ENCODE measurements at places on chromosomes 2 and 18. TPM values are rescaled to one million over a fixed set of nuclear protein-coding genes. Genes with fewer than 3 reads are reported as not detected.

Gene KLHL30
- total RNA-seq, result 1.2 TPM

Gene ADAM23
- total RNA-seq, result 11.4 TPM

Gene PAIP2B
- 0.55 TPM for total RNA-seq

Gene THSD7B
- not detected for total RNA-seq

Gene OSGEPL1
- 10.6 TPM for total RNA-seq

Gene ZSWIM2
- total RNA-seq, result not detected

- DNase-seq, result no peak
Measured at GRCh38 chr2:208090420-208090819, 33.9 kb downstream of the CRYGD start.

DNA sequence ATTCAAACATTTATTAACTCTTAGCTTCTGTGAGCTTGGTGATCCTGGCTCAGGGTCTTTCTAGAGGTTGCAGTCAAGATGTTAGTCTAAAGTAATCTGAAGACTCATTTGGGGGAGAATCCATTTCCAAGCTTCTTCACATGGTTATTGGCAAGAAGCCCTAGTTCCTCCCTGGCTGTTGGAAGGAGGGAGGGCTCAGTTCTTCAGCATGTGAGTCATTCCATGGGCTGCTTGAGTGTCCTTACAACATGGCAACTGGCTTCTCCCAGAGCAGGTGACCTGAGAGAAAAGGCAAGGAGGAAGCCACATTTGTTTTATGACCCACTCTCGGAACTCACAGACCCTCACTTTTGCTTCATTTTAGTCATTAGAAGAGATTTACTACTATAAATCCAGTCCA, 10.6 kb upstream of the C2orf74 start:
- no peak for DNase-seq

GRCh38 chr2:101302016-101302415, 6.5 kb downstream of the RNF149 start:
- no peak for DNase-seq

GRCh38 chr2:172208791-172209325, 106.2 kb upstream of the DLX2 start:
- no peak for DNase-seq

DNA sequence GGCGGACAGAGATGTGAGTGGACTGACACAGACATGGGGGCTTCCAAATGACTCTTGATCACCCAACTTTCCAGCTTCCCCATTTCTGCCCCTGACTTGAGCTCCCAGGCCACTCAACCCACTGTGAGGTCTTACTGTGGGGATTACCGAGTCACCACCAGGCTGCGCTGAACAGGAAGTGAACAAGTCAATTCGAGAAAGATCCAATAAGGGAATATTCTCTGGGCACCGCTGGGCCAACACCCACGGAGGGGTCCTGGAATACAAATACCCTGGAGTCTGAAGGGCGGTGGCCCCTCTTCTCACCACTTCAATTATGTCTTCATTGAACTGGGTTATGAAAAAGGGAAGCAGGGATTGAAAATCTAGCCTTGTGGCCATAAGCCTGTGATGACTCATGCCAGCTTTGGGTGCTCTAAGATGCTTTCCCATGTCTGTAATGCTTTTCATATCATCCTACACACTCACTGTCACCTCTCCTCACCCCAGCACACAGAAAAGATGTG, 37.7 kb downstream of the BCL11A start:
- peak; percentile 79 for DNase-seq

DNA sequence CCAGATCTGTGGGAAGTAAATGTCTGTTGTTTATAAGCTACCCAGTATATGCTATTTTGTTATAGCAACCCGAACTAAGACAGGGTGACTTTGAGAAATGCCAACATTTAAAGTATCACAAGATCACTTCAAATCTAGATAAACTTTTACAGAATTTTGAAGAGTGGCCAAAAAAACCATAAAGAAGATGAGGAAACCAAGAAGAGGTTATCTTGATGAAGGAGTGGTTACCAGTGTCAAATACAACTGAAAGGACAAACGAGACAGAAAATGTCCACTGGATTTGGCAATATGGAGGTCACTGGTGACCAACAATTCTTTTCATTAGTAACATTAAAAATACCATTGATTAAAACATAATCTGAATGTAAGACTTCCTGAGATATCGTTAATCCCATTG, 235.7 kb downstream of the DYM start:
- no peak for DNase-seq

GRCh38 chr18:70072678-70073077, 125.0 kb upstream of the CD226 start:
- no peak for DNase-seq

- no peak for DNase-seq
Measured at GRCh38 chr2:241582806-241583205, 24.3 kb downstream of the BOK start.

DNA sequence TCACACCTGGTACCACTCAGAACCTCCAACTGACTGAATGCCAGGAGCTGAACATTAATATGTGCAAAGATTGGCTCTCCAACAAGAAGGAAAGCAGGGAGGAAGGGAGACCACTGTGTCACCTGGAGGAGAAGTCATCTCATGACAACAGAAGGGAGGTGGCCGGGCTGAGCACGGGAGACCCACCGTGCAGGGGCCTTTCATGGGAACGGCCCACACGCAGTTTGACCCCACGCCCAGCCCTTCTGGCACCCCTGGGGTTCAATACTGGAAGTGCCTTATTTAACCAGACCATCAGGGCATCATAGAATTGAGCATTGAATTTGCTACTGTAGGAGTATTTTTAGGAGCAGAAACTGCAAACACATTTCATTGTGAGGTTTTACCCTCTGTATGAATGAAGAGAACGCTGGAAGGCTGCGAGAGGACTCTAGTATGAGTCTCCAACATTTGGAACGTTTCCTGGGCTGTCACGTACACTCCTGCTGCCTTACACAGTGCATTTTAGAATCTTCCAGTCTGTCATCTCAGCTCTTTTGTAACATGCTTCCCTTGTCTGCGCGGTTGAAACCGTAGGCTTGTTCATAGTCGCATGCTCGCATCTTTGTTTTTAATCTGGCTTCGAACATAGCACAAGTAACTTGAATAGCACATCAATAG, 132.1 kb downstream of the NFATC1 start:
- no peak for DNase-seq

DNA sequence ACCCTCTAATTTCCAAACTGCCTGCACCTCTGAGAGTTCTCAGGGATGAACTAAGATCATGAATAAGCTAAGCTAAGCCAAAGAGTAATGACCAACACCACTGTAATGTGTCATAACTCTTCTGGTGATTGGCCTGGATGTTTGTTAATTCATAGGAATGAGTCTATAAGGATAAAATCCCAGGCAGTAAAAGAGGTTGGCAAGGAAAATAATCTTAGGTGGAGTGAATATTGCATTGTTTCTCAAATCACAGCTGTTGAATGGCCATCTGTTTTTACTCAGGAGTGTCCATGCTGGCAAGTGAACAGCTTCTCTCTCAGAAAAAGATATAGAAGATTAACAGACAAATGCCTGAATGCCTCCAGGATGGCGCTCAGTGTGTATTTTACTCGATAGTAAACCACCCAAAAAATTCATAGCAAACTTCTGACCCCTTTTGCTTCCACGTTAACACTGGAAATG, 60.8 kb upstream of the GLS start:
- DNase-seq, result no peak

GRCh38 chr2:158513841-158514240, 57.1 kb downstream of the PKP4 start:
- no peak for DNase-seq

GRCh38 chr2:171069286-171069956, 91.3 kb downstream of the TLK1 start:
- DNase-seq, result no peak

DNA sequence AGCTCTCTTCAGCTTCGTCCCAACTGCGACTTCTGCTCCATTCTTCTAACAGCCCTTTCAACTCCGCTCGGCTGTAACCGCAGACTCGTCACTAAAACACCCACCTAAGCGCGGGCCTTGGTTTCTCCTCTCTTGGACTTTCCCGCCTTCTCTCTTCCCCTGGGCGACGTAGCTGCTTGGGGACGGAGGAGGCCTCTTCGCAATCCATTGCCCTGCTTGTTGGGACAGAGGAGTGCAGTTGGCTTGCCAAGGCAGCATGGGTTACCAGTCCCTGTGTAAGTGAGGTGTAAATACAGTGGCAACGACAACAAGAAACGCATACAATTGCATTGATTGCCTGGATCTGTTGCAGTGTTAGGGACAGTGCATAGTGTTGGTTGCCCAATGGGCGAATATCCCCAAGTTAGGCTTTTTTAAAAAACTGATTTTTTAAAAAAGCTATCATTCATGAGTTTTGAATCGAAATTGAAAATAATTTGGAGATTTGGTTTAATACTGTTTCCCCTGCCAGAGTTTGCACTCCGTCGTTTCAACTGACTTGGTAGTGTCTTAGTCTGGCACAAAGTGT, 484 bp upstream of the DARS1 start:
- DNase-seq, result no peak

DNA sequence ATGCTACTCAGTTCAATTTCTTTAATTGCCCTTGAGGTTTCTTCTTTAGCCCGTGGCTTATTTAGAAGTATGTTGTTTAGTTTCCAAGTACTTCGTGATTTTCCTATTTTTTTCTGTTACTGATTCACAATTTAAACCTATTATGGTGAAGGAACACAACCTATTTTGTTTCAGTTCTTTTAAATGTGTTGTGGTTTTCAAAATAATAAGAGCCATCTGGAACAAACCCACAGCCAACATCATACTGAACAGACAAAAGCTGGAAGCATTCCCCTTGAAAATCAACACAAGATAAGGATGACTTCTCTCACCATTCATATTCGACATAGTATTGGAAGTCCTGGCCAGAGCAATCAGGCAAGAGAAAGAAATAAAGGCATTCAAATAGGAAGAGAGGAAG, 155.2 kb downstream of the GALNT1 start:
- DNase-seq, result no peak

GRCh38 chr18:55001394-55002024, 42.2 kb upstream of the CCDC68 start:
- DNase-seq, result no peak

- no peak for DNase-seq
Measured at GRCh38 chr2:235347691-235348090, 146.2 kb upstream of the AGAP1 start.

DNA sequence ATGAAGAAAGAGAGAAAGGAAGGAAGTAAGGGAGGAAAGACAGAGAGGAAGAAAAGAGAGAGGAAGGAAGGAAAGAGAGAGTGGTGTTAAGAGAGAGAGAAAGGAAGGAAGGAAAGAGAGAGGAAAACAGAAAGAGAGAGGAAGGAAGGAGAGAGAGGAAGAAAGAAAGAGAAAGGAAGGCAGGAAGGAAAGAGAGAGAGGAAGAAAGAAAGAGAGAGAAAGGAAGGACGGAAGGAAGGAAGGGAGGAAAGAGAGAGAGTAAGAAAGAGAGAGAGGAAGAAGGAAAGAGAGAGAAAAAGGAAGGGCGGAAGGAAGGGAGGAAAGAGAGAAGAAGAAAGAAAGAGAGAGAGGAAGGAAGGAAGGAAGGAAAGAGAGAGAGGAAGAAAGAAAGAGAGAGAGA, 127.4 kb downstream of the GALNT3 start:
- no peak for DNase-seq

DNA sequence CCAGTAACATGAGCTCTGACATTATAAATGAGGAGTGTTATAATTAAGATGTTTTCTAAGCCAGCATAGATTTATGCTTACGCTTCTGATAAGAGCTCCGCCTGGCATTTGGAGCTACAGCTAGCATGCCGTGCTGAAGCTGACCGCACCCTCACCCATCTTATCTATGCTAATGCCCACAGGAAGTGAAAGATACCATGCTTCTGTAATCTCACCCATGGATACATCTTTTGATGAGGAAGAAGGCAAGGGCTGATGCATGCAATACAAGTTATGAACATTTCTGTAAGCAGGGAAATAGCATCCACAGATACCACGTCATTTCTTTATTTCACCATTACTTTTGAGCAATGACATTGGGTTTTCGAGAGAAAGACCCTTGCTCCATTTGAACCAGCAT, 82.3 kb downstream of the ARL4C start:
- no peak for DNase-seq

DNA sequence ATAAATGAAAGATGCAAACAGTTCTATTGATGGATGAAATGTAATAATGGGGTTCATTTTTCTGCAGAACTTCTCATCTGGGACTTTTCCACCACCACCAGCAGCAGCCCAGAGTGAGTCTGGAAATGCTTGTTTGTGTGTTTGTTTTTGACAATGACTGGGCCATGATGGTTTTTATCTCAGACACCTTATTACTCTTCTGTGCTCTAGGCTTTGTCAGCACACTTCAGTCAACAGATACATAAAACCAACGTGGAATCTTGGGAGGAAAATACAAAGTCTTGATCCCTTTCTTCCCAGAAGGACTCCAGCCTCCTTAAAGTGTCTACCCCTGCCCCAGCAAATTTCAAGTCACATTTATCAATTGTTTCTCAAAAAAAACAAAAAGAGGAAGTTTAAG, 134.0 kb downstream of the MREG start:
- no peak for DNase-seq

GRCh38 chr2:42784204-42784880, 8.0 kb downstream of the HAAO start:
- peak; percentile 46 for DNase-seq

DNA sequence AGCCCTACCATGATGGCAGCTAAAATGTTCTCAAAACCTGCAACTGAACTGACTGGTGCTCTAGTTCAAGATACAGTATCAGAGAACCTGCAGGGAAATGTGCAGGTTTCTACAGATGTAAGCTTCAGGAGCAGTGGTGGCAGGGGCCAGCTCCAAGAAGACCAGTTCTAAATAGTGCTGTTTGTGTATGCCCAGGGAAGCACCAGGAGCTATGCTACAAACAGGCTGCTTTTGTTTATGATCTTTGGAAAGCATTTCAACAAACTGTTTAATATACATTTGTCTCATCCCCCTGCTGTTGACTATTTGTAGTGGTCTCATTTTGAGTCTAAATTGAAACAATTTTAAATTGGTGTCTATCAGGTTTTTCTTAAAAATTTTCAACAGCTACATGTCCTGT, 20.7 kb downstream of the FZD5 start:
- no peak for DNase-seq

DNA sequence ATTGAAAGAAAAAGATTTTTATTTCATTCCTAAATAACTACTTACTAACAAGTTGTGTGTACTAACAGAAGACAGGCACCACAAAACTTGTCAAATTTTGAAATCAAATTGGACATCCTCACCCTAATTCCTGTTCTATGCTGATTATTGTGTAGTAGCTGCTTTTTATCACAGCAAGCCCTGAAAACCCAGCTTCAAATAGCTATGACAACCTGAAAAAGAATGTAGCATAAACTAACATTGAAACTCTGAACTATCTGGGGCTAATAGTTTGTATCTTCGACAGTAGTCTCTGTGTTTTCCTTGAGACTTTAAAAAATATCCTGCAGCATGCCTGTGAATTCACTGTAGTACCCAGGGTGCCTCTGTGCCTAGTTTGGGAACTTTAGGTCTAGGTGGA, 122.6 kb downstream of the WDPCP start:
- DNase-seq, result no peak

- no peak for DNase-seq
Measured at GRCh38 chr2:189409131-189409530, 32.1 kb upstream of the WDR75 start.

DNA sequence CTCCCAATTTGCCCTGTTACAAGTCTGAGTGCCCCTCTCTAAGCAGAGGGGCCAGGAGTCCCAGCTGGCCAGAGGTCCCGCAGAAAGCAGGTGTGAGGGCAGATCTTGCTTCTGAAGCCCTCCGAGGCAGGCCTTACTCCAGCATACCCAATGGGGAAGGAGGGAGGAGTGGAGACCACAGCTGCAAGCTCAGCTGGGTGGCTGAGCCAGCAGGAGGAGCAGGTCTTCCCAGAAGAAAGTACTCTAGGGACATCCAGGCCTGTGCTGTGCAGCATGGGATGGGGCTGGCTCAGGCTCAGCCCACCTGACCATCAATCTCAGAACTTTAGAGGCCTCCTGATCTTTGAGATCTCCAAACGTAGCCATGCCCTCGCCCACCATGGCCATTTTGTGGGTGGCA, 31.3 kb downstream of the PLB1 start:
- no peak for DNase-seq

Data from osteocyte (in vitro differentiated cells).